ENCODE measurements at places on chromosomes 5 and 9. TPM values are rescaled to one million over a fixed set of nuclear protein-coding genes. Genes with fewer than 3 reads are reported as not detected.
A peak's percentile ranks its signal among the peaks of the same experiment; 100 is the strongest.

SECISBP2 gene
- total RNA-seq = 43.1 TPM

ACOT12 gene
- total RNA-seq = not detected

CATSPER3 gene
- total RNA-seq = 3.2 TPM

SLC25A2 gene
- 4.4 TPM for total RNA-seq

HTR1A gene
- total RNA-seq = not detected

LCP2 gene
- total RNA-seq = 3.3 TPM

SLC36A3 gene
- not detected for total RNA-seq

NMRK1 gene
- total RNA-seq = 34.1 TPM

PPP3R2 gene
- total RNA-seq = not detected

DNA sequence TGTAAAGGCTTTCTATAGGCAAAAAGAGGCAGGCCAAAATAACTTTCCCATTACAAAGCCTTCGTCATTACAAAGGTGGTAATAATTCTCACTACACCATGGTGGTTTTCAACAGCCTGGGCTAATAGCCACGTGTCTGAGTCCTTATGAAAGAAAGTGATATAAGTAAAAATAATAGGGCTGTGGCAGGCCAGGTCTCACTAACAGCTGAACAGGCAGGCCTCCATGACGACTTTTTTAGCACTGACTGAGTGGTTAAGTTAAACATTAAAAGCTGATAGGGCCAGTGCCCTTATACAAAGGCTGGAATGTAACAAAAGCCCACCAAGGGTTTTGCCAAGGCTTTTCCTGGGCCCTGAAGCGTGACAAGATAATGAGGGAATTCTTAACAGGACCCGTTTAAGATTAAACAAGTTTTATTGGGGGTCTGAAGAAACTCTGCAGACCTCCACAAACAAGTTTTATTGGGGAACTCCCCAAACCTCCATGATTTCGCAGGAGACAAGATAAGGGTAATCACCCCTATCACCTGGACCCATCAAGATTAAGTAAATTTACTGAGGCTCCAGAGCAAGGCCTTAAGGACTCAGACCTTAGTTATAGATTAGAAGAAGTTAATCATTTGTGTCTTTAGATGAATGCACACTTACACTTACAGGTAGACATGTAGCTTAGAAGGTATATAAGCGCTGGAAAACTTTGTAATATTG is 412.9 kb downstream of the CHSY3 start:
- H3K4me1 ChIP-seq = no peaks in the 10 kb centered on the region
- no peak for DNase-seq
- H3K4me3 ChIP-seq = no peak overlapping the region
- H3K27me3 ChIP-seq = no peaks in the 10 kb centered on the region
- H3K27ac ChIP-seq = no peak overlapping the region
- H3K36me3 ChIP-seq = no peaks in the 10 kb centered on the region

- no peaks in the 10 kb centered on the region for H3K4me1 ChIP-seq
- H3K4me3 ChIP-seq = no peak overlapping the region
- no peaks in the 10 kb centered on the region for H3K36me3 ChIP-seq
- no peak overlapping the region for H3K27ac ChIP-seq
- no peak for DNase-seq
These were observed 19.6 kb upstream of the CNOT6 start for GRCh38 chr5:180474569-180474968.

GRCh38 chr5:140677947-140678346 is 4.6 kb upstream of the DND1 start:
- H3K4me3 ChIP-seq = no peak overlapping the region
- peaks cover 18% of the 10 kb centered on the region for H3K36me3 ChIP-seq
- DNase-seq = no peak
- H3K27me3 ChIP-seq = no peaks in the 10 kb centered on the region
- no peaks in the 10 kb centered on the region for H3K4me1 ChIP-seq
- no peak overlapping the region for H3K27ac ChIP-seq

GRCh38 chr5:117318528-117318927 is 743.9 kb upstream of the SEMA6A start:
- DNase-seq = no peak
- H3K36me3 ChIP-seq = no peaks in the 10 kb centered on the region
- H3K4me1 ChIP-seq = no peaks in the 10 kb centered on the region
- no peak overlapping the region for H3K27ac ChIP-seq
- no peak overlapping the region for H3K4me3 ChIP-seq

DNA sequence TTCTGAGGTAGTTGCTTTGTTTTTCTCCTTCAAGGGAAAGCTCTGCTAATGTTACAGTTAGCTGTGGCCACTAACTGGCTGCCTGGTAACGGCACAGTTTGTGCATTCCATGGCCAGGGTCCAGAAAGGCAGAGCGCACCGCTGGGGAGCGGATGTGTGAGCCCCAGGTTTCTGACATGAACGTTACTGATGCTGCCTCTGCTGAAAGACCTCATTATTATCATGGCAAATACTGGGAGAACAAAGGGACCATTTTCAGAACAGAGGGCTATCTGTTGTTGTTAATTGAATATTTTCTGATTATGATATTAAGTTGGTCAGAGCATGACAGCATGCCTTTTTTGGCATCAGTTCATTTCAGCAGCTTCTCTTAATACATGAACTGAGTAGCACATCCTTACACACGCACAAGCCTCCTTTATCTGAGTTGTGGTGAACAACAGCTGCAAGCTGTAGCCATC is 134.1 kb downstream of the NUDT12 start:
- H3K27ac ChIP-seq = no peak overlapping the region
- H3K4me3 ChIP-seq = no peak overlapping the region
- no peaks in the 10 kb centered on the region for H3K4me1 ChIP-seq
- no peaks in the 10 kb centered on the region for H3K27me3 ChIP-seq

DNA sequence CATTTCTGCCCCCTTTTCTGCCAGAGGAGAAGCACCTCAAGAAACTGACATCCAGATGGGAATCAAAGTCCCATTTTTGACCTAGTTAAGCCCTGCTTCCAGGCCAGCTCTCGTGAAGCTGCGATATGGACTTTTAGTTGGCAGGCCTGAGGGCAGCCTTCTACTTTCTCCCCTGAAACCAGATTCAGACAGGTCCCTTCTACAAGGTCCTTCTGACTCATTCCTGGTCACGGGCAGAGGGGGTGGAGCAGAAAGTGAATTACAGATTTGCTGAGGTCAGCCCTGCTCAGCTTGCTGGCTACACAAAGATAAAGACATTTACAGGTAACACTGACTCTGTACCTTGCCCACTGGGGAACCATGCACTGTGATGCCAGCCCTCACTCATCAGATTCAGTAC is 52.8 kb upstream of the TUT7 start:
- peak; percentile 63 for DNase-seq
- H3K4me3 ChIP-seq = no peak overlapping the region
- no peaks in the 10 kb centered on the region for H3K36me3 ChIP-seq
- H3K4me1 ChIP-seq = peaks cover 22% of the 10 kb centered on the region

- no peaks in the 10 kb centered on the region for H3K4me1 ChIP-seq
- DNase-seq = no peak
- H3K27me3 ChIP-seq = no peaks in the 10 kb centered on the region
- no peak overlapping the region for H3K27ac ChIP-seq
- H3K36me3 ChIP-seq = no peaks in the 10 kb centered on the region
- H3K4me3 ChIP-seq = no peak overlapping the region
These were observed 46.8 kb downstream of the TENT4A start for GRCh38 chr5:6759983-6760382.

DNA sequence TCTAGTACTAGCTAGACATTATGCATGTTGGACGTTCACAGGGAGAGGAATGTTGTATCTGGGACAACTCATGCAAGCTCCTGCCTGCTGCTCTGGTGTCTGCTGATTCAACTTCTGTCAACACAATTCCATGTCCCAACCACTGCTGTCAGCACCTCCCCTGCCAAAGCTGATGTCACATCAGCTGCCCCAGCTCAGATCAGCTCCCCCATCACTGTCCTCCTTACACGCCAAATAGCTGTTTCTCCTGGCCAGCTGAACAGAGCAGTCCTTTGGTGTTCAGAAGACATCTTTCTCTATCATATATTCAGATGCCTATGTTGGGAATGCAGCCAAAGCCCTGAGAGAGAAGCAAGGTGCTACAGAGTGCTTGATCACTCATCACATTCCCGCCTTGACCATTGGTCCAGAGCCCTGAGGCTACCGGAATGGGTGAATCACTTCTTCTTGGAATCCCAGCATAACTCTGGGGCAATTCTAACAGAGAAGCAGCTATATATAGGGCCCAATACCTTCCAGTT is 223.3 kb downstream of the SEC61B start:
- no peaks in the 10 kb centered on the region for H3K27me3 ChIP-seq
- DNase-seq = no peak
- no peak overlapping the region for H3K4me3 ChIP-seq
- no peaks in the 10 kb centered on the region for H3K4me1 ChIP-seq

GRCh38 chr5:107949688-107950341 is 279.1 kb upstream of the EFNA5 start:
- no peaks in the 10 kb centered on the region for H3K36me3 ChIP-seq
- no peaks in the 10 kb centered on the region for H3K4me1 ChIP-seq
- DNase-seq = no peak

GRCh38 chr5:14213253-14213652 is 70.1 kb downstream of the TRIO start:
- no peak for DNase-seq
- no peak overlapping the region for H3K27ac ChIP-seq
- no peaks in the 10 kb centered on the region for H3K27me3 ChIP-seq
- H3K4me1 ChIP-seq = peaks cover 8% of the 10 kb centered on the region

GRCh38 chr9:127446713-127447415 is 4.3 kb downstream of the RPL12 start:
- DNase-seq = no peak
- no peaks in the 10 kb centered on the region for H3K27me3 ChIP-seq
- H3K27ac ChIP-seq = no peak overlapping the region
- H3K36me3 ChIP-seq = peaks cover 13% of the 10 kb centered on the region
- peaks cover 9% of the 10 kb centered on the region for H3K4me1 ChIP-seq

- no peak overlapping the region for H3K4me3 ChIP-seq
- H3K27me3 ChIP-seq = no peaks in the 10 kb centered on the region
- no peak overlapping the region for H3K27ac ChIP-seq
- no peaks in the 10 kb centered on the region for H3K36me3 ChIP-seq
- DNase-seq = no peak
These were observed 65.8 kb downstream of the ZNF354C start for GRCh38 chr5:179125789-179126505.

- H3K27ac ChIP-seq = no peak overlapping the region
- H3K4me1 ChIP-seq = no peaks in the 10 kb centered on the region
- no peaks in the 10 kb centered on the region for H3K36me3 ChIP-seq
- no peak for DNase-seq
- H3K4me3 ChIP-seq = no peak overlapping the region
- no peaks in the 10 kb centered on the region for H3K27me3 ChIP-seq
These were observed 230.2 kb downstream of the TMEM232 start for GRCh38 chr5:110496276-110496675.

GRCh38 chr5:167664222-167664804 is 627.1 kb upstream of the WWC1 start:
- no peaks in the 10 kb centered on the region for H3K36me3 ChIP-seq
- no peak for DNase-seq
- no peak overlapping the region for H3K27ac ChIP-seq
- H3K4me3 ChIP-seq = no peak overlapping the region
- H3K4me1 ChIP-seq = no peaks in the 10 kb centered on the region

GRCh38 chr5:142904416-142904815 is 134.2 kb downstream of the ARHGAP26 start:
- DNase-seq = no peak
- H3K27ac ChIP-seq = no peak overlapping the region
- no peaks in the 10 kb centered on the region for H3K27me3 ChIP-seq
- H3K4me3 ChIP-seq = no peak overlapping the region
- no peaks in the 10 kb centered on the region for H3K36me3 ChIP-seq

DNA sequence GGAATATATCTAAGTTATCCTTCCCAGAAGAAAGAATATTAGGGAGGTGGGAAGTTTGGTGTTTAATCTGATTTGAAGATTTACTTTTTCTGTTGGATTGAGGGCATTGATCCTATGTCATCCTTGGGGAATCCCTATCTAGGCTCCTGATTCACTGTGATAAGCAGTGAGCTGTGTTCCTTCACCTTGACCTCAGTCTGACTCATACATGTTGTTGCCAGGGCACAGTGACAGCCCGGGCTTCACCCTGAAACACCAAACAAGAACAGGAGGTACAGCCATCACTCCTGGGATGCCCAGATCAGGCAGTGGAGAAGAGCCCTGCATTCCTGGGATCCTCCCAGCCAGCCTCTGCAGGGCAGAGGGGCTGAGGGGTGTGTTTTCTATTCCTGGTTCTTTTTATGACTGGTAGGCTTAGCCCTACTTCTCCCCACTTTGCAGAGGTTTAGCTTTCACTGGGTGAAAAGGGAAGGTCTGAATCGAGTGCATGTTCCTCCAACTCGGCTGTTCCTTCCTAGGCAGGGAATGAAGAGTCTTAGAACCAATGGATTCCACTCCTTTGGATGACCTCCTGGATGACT is 3.1 kb upstream of the FAM53C start:
- no peak overlapping the region for H3K27ac ChIP-seq
- no peak overlapping the region for H3K4me3 ChIP-seq
- H3K4me1 ChIP-seq = peaks cover 5% of the 10 kb centered on the region
- H3K36me3 ChIP-seq = no peaks in the 10 kb centered on the region
- no peak for DNase-seq

GRCh38 chr5:159851053-159851452 is 65.2 kb upstream of the ADRA1B start:
- H3K27ac ChIP-seq = no peak overlapping the region
- no peak overlapping the region for H3K4me3 ChIP-seq
- H3K27me3 ChIP-seq = no peaks in the 10 kb centered on the region
- no peaks in the 10 kb centered on the region for H3K36me3 ChIP-seq

GRCh38 chr9:19998823-19999455 is 210.1 kb upstream of the SLC24A2 start:
- no peak overlapping the region for H3K4me3 ChIP-seq
- no peak for DNase-seq
- H3K27ac ChIP-seq = no peak overlapping the region
- H3K4me1 ChIP-seq = no peaks in the 10 kb centered on the region

DNA sequence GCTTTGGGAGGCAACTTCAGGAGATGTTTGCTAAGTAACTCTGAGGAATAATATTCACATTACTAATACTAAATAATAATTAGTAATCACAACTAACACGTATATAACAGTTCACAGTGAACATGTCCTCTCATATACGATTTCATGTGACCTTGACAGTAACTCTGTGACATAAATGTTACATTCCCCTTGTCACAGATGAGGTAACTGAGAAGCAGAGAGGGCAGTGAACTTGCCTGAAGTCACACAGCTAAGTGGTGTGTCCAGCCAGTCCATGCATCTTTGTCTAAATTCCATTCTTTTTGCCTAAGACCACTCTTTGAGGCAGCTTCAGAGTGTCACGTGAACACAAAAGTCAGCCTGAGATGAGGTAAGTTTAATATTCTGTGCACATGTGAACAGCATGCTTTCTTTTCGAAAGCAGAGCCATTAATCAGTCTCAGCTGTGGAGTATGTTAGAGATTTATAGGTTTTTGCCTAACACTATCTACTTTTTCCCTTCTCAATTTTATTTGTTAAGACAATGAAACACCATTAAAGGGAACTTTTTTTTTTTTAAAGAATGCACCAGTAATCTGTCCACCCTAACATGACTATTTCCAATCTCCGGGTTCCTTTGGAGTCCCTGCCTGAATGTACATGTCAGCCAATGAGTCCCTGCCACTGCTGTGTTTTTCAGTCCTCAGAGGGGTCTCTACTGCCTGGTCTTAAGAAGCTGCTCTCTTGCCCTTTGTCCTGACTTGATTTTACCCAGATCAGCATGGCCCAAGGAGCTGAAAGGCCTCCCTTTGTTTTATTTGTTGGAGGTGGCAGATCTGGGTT is 43.5 kb downstream of the SH3PXD2B start:
- H3K36me3 ChIP-seq = no peaks in the 10 kb centered on the region
- H3K27me3 ChIP-seq = no peaks in the 10 kb centered on the region
- DNase-seq = no peak
- H3K4me3 ChIP-seq = no peak overlapping the region
- H3K4me1 ChIP-seq = no peaks in the 10 kb centered on the region
